ENCODE measurements at places on chromosomes 16 and 17.

DNA sequence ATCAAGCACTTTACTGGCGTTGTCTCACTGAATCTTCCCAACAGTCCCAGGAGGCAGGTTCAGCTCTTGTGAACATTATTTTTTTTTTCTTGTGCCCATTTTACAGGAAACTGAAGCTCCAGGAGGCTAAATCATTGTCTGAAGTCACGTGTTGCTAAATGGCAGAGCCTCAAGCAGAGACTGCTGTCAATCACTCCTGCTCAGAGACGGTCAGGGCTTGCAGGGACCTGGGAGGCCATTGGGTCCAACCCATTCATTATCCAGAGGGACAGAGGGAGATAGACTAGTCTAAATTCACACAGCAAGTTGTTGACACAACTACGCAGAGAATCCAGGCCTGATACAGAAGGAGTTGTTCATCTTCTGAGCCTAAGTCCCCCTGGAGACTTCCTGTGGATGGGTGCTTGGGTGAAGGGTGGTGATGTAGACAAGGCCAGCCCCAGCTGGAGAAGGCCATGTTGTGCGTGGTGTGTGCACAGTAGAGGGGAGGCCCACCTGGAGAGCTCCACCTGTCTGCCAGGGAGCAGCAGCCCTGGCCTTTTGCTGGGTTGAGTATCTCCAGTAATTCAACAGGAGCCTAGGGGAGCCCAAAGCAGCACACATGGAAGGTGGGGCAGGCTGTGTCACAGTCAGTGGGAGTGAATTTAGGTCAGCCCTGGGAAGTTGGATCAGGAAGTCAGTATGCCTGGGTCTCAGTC is 24.3 kb upstream of the C1QL1 start:
- no peak for DNase-seq

- DNase-seq, result no peak
Observed at GRCh38 chr17:48143629-48144028, 36.1 kb downstream of the SNX11 start.

- no peak for DNase-seq
Observed at GRCh38 chr17:82718986-82719685, 2.6 kb downstream of the FN3KRP start.

GRCh38 chr16:76222087-76222486 is 55.1 kb upstream of the CNTNAP4 start:
- DNase-seq, result no peak

- no peak for DNase-seq
Observed at GRCh38 chr17:72401883-72402726, 281.3 kb downstream of the SOX9 start.

GRCh38 chr16:2515180-2515851 is 1.6 kb downstream of the ATP6V0C start:
- DNase-seq, result no peak

DNA sequence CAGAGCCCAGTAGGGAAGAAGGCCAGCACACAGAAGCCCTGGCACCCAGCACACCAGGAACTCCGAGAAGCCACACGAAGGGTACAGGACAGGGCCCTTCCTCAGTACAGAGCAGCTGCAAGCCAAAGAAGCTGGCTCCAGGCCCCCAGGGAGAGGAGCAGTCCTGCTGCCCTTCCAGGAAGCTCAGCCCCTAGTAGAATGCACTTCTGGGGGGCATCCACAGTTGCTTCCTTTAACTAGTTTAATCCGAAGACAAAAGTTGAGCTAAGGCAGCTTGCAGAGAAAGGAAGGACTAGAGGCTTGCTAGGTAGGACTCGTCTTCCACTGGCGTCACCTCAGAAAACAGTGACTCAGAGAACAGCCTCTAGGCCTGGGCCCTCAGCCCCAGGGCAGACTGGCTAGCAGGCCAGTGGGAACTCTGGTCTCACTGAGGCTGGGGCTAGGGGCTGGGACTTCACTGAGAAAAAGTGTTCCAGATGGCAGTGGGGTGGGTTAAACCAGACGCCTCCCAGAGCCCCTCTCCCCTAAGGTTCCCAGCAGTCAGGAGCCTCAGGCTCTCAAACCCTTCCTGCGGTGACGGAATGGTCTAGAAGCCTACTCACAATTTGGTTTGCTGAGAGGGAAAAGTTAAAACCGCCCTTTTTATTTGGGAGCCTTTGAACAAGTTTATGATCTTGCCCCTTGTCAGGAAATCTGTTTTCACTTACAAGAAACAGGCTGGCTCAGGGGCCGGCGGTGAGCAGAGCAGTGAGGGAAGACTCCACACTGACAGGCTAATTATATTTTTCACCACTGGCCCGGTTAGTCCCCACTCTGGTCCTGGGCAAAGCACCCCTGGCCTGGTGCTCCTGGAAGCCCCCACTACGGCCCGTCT is 41.4 kb downstream of the ACTG1 start:
- peak; percentile 40 for DNase-seq

- no peak for DNase-seq
Observed at GRCh38 chr17:40671282-40671681, 6.3 kb upstream of the KRT222 start.

GRCh38 chr17:73630531-73630930 is 13.7 kb downstream of the SDK2 start:
- no peak for DNase-seq

DNA sequence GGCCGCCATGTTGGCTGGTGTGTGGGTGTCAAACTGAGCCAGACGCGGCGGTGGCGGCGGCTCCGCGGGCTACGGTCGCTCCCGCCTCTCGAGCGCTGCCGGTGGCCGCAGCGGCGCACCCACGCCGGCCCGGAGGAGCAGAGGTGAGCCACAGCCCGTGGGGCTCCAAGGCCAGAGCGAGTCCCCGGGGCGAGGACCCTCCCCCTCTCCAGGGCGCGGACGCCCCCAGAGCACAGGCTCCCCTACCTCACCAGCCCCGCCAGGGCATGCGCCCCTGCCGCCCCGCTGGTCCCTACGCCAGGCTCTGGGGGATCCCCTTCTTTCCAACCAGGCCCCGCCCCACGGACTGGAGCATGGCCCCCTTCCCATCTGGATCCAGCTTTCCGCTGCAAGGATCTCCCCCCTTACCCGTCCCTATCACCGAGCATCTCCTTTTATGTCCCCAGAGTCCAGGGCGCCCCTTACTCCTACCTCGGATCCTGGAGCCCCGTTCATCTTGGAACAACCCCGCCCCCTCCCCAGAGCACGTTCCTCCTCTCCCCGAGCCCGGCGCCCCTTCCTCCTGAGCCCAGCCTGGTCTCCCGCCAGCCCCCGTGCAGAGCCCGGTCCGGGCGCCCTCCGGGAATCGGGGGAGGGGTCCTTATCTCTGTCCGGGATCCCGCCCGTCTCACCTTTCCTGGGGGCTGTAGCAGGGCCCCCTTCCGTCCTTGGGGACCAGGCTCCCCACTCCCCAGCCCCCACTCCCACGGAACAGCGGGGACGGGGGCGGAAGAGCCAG is 412 bp downstream of the EPN2 start:
- DNase-seq, result no peak

DNA sequence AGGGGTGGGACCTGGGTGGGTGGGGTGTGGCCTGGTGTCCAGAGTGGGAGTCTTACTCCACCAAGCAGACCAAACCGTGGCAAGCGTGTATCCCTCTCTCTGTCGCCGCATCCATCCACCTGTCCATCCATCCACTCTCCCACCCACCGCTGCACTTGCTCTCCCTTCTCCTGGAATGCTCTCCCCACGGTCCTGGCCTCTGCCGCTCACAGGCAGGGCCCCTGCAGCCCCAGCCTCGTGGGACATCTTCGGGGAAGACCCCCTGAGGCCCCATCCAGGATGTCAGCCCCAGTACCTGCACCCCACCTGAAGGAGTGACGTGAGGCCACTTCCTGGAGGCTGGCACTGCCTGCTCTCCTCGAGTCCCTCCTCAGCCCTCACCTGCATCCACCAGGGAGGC is 189.5 kb upstream of the GSE1 start:
- DNase-seq, result no peak

DNA sequence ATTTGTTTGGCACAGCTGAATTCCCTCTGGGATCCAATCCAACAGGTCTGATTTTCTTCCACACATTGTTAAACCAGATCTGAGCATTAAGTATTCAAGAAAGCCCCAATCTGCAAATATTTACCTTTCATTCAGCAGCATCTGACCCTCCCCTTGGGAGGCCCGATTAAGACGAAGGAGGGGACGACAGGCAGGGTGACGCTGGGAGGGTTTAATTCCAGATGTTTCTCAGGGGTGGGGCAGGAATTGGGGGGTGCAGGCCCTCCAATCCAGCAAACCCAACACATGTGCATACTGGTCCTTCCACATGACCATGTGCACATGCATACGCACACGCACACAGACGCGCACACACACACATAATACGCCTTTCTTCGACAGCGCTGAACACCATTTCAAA is 240.5 kb downstream of the GSG1L start:
- no peak for DNase-seq

DNA sequence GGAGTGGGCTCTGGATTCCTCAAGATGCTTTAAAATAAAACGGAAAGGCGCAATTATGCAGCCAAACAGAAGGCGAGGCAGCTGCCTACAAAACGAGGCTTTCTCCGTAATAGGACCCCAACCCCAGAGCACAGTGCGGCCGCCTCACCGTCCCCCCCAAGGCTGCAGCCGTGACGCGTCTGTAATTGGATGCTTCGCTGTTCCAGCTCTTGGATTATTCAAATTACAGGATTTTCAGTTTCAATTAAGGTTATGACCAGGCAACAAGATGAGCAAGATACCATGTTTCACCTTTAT is 37.3 kb upstream of the ABR start:
- DNase-seq, result no peak

GRCh38 chr16:29845656-29846055 is 17.4 kb downstream of the CDIPT start:
- DNase-seq, result no peak

- peak; percentile 17 for DNase-seq
Observed at GRCh38 chr16:17590711-17591654, 120.2 kb upstream of the XYLT1 start.

DNA sequence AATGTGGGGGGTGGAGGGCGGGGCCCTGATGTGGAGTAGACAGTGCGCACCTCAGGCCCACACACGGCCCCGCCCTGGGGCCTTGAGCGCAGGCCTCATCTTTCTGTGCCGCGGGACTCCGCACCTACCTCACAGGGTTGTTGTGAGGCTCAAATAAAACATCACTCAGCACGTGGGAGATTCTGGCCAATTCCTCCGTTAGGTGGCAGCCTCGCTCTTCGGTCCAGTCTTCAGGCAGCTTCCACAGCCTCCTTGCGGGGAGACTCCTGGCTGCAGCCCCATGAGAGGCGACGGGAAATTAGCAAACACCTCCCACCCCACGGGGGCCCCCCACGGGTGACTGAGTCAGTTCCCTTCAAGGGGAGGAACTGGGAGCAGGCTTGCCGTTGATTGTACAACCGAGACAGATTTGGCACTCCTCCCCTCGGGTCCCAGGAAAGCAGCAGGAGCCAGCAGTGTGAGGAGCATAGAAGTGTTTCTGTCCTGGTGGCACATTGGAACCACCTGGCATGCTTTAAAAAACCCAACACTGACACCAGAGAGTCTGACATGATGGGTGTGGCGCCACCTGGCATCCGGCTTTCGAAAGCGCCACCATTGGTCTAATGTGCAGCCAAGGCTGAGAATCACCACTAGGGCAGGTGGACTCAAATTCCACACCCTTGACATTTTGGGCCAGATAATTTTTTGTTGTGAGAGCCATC is 7.6 kb downstream of the MRM1 start:
- peak; percentile 66 for DNase-seq

DNA sequence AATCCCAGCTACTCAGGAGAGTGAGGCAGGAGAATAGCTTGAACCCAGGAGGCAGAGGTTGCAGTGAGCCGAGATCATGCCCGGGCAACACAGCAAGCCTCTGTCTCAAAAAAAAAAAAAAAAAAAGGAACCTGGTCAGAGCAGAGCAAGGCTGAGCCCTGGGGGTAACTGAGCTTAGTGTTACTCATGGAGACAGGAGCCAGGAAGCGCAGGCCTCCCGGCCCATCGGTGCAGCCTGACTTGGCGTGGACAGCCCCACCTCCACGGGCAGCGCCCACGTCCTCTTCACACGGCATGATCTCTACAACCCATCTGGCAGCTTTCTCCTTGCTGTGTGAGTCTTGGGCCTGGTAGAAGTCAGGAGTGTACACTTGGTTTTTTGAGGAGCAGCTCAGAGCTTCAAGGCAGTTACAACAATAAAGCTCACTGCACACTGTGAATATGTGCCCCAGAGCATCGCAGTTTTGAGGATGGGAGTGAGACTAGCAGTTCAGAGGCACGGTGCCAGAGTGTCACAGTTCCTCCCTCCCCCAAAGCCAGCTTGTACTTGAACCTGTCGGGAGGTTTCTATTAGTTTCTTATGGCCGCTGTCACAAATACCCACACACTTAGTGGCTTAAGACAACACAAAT is 129.9 kb downstream of the RAP1GAP2 start:
- DNase-seq, result no peak

- peak; percentile 97 for DNase-seq
Observed at GRCh38 chr16:3819746-3820724, 60.5 kb downstream of the CREBBP start.

- peak; percentile 8 for DNase-seq
Observed at GRCh38 chr17:63477480-63478440, 899 bp downstream of the ACE start.

GRCh38 chr16:88200896-88201185 is 181.9 kb upstream of the ZNF469 start:
- no peak for DNase-seq

GRCh38 chr16:84557504-84557903 is 53.0 kb upstream of the MEAK7 start:
- DNase-seq, result peak; percentile 35

- no peak for DNase-seq
Observed at GRCh38 chr17:13008461-13008860, 9.4 kb downstream of the ELAC2 start.

- DNase-seq, result peak; percentile 22
Observed at GRCh38 chr17:3511852-3512504, 36.2 kb downstream of the ASPA start.

DNA sequence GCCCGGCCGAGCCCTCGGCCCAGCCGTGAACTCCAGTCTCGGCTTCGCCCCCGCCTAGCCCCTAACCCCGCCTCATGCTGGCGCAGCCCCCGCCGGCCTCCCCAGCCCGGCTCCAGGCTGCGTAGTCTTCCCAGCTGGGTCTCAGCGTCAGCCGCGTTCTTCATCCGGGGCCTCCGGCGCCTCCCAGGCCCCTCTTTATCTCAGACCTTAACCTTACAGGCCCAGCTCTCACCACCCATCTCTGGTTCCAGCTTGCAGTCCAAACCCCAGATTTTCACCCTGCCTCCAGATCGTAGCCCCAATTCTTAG is at the start of gene PROCA1:
Gene PROCA1, minus strand, starts transcription at position 166 of the 309 bp plus-strand sequence. CDS start 228 bp downstream, outside the sequence.
- DNase-seq, result no peak

DNA sequence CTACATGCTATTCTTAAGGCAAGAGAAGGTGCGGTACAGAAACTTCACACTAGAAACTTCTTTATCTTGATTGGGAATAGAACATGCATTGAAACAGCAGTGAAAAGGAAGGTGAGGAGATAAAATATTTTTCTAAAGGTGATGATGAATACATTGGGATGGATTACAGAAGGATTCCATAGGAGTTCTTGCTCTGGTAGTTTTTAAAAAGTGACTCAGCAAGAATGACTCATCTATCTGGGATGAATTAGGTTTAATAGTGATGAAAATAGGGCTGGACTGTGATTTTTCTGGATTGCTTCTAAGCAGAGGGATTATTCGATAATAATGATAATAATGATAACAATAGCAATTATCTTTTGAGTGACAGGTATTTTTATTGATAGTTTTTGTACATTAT is 65.6 kb upstream of the HS3ST4 start:
- no peak for DNase-seq

GRCh38 chr16:29649588-29650494 is 13.2 kb upstream of the SPN start:
- DNase-seq, result no peak

All from fibroblast of skin of scalp (primary cell).